ENCODE measurements at places on chromosomes 6 and 20.

GRCh38 chr6:515267-515666 is 123.7 kb downstream of the IRF4 start:
- no peak for DNase-seq

- DNase-seq: no peak
Observed at GRCh38 chr6:94045099-94045829, 625.9 kb upstream of the EPHA7 start.

DNA sequence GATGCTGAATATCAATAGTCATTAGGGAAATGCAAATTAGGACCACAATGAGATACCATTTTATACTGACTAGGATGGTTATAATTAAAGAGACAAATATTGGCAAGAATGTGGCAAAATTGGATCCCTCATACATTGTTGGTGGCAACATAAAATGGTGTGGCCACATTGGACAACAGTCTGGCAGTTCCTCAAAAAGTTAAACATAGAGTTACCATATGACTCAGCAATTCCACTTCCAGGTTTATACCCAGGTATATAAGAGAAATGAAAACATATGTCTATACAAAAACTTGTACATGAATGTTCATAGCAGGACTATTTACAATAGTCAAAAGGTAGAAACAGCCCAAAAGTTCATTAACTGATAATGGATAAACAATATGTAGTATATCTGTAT is 2.0 kb upstream of the CRIP3 start:
- DNase-seq: no peak

GRCh38 chr6:11278207-11278559 is 45.7 kb upstream of the NEDD9 start:
- no peak for DNase-seq

- DNase-seq: no peak
Observed at GRCh38 chr20:40980106-40980827, 48.4 kb upstream of the TOP1 start.

GRCh38 chr20:3164763-3165410 is 5.2 kb upstream of the FASTKD5 start:
- no peak for DNase-seq

DNA sequence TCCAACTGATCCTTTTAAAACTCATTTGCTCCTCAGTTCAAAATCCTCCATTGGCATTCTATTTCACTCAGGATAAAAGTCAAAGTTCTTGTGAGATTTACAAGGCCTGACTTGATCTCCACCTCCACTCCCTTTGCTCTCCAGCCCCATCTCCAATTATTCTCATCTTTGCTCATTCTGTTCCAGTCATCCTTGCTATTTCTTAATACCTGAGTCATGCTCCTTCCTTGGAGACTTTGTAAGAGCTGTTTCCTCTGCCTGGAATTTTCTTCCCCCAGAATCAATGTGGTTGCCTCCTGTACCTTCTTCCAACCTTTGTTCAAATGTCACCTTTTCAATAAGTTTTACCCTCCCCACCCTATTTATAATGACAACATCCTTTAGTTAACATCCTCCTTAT is 373.5 kb downstream of the HTR1B start:
- DNase-seq: no peak

DNA sequence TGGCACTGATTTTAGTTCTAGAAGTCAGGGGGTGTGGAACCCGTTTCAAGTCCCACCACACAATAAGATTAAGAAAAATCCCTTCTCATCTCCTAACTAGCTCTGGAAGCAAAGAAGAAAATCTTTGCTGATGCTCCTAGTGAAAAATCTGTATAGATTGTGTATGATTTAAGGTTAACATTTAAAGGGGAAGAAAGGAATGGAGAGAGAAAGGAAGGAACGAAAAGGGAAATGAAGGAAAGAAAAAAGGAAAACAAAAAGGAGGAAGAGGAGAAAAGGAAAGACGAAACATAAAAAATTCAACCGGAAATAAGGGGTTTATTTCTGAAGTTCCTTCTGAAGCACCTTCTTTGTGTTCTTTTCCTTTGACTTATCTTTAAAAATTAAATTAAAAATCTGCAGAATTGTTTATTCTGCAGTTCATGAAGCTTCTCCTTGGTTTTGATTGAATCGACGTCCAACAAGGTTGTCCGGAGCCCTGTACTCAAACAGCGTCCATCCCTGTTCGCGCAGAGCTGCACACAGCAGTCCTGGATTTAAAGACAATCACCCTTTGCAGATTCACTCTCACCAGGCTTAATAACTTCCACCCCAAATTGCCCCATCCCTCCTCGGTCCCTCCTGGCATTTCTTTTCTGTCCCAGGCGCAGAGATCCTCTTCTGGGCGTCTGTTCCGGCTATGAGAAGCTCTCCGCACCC is 1.6 kb upstream of the TFAP2B start:
- DNase-seq: no peak

- DNase-seq: no peak
Observed at GRCh38 chr6:37503309-37503965, 3.7 kb upstream of the CCDC167 start.

DNA sequence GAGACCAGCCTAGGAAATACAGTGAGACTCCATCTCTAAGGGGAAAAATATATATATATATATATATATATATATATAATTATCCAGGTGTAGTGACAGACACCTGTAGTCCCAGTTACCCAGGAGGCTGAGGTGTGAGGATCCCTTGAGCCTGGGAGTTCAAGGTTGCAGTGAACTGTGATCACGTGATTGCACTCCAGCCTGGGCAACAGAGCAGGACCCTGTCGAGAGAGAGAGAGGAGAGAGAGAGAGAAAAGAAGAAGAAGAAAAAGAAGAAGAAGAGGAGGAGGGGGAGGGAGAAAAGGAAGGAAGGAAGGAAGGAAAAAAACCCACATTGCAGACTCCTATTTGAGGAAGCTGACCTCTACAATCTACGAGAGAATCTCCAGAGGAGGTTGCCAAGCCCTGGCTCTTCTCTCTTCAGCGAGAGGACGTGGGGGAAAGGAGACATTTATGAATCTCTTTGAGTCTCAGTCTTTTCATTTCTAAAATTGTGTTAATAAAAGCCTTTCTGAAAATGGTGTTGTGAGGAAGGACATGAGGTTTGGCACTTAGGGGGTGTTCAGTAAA is 49.7 kb downstream of the COL11A2 start:
- no peak for DNase-seq

DNA sequence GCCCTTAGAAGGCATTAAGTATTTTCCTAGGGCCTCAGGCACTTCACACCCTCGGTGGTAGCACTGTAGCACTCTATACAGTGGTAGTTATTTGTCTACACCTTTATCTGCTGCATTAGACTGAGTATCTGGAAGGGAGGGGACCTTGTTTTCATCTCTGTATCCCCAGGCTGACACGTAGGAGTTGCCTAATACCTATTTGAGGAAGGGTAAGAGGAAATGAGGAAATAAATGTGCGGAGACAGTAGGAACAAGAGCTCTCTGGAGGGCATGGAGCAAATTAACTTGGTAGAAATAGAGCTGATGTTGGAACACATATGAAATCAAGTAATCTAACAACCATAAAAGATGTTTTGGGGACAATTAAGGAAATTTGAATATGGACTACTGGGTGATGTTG is 3.9 kb downstream of the CNPY3 start:
- DNase-seq: no peak

DNA sequence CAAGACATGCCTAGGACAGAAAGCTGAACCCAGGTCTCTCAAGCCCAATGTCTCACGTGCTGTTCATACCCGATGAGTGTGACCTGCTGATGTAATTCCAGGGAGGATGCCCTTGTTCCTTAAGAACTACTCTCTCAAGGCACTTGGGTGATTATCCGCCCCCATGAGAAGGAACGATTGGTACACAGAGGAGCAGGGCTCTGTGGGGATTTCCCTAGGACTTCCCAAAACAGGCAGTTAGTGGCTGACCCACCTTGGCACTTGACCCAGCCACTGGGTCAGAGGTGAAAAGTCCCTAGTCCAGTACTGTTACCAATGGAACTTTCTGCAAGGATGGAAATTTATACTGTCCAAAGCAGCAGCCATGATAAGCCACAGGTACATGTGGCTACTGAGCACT is 9.2 kb upstream of the BPIFB6 start:
- no peak for DNase-seq

DNA sequence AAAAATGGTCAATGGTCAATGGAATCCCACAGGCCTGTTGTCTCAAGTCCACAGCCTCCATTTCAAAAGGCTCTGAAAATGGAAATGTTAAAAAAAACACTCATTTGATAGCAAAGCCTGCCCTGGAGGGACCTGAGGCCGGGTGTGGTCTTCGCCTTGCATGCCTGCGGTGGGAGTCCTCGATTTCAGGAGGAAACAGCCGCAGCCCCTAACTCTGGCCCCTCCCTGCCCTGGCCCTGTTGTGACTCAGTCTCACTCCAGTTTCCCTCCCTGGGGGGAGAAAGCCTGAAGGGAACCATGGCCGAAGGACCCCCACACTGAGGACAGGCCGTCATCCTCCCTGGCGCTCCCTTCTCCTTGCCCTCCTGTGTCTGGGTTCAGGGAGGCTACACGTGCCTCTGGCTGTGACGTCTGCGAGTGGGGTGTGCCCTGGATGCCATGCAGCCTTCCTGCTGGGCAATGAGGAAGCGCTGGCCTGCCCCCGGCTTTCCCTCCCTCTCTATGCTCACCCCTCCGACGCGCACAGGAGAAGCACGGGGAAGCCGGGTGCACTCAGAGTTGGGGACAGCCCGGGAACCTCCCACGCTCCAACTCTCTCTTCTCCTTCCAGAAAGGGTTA is 9.2 kb downstream of the BHLHE23 start:
- no peak for DNase-seq

DNA sequence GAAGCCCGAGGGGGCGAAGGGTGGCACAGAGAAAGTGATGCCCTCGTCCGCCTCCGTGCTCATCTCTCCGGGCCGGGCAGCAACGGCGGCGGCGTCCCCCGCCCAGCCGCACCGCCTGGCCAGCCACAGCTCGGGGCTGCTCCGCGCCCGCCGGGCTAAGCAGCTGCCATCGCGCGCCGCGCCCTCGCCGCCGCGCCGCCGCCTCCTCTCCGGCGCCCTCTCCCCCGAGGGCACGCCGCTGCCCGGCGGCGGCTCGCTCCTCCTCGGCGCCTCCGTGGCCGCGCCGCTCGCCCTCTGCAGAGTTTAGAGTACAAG is 225 bp downstream of the MAP3K5 start:
- DNase-seq: no peak

DNA sequence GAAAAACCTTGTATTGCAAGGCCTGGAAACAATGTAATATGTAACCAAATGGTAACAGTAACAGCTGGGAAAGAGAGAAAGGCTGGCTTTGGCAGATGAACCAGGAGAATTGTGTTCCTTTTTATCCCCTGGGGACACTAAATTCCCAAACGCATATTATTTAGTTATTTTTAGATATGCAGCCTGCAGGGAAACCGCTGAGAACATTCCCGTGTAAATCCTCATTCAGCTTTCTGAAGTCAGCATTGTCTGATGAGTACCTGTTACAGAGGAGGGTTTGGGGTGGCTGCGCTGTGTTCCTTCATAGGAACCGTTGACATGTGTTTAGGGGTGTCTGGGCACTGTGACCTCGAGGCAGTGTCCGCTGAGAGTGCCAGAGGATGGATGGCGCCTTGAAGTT is 101.3 kb downstream of the SMOC2 start:
- DNase-seq: no peak

- DNase-seq: no peak
Observed at GRCh38 chr6:127518191-127518709, 885 bp downstream of the MTCL3 start.

DNA sequence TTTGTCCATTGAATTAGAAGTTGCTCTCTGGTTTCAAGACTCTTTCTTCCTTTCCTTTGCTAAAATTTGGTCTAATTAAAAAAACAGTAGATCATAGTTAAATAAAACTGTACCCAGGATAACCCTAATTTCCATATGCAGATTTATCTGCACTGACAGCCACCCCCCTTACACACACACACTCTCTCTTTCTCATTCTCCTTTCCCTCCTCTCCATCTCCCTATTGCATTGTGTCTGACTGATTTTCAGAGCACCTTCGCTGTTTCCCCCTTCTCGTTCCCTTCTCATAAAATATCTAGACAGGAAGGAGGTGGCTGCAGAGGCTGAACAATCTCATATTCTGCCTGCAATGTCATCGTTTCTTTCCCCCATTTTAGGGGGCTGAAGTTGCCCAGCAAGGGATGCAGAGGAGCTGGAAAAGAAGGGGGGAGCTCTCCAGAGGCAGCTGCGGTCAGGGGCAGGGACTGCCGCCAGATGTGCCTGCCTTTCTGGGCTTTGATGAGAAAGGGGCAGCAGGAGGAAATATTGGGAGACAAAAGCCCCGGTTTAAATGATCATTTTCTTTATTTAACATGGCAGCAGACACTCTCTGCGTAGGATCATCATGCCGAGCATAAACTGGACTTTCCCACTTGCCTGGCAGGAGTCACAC is 22.5 kb upstream of the MMS22L start:
- no peak for DNase-seq

GRCh38 chr6:112701201-112701600 is 354.1 kb downstream of the RFPL4B start:
- DNase-seq: peak; percentile 83

Measured in fibroblast of skin of left quadriceps (primary cell).